CD8-positive, alpha-beta memory T cell (primary cell): ENCODE measurements at places on chromosomes 5 and 9.

GRCh38 chr5:170629566-170630175, 125.9 kb downstream of the KCNIP1 start:
- DNase-seq, result no peak

DNA sequence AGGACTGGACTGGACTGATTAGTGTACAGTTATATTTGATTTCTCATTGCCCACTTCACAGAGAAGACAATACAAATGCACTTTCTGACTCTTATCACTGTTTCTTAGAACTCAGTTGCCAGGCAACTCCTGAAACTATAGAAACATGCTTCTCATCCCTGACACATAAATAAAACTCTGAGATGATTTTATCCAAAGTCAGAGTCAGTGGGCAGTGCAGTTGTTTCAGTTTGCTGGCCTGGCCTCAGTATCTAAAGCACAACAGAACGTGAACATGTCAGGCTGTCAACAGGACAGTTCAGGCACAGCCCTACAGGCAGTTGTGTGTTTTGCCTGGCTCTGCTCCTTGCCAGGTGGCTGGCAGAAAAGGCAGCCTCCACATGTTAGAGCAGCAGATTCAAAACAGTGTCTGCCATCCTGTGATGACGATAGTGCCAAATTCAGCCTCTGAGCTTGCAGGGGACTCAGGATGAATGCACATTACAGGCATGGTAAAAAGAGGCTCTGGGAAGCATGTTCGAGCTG, 65.1 kb upstream of the CCDC152 start:
- DNase-seq, result no peak

- DNase-seq, result no peak
Measured at GRCh38 chr9:86405926-86406325, 51.7 kb upstream of the TUT7 start.

DNA sequence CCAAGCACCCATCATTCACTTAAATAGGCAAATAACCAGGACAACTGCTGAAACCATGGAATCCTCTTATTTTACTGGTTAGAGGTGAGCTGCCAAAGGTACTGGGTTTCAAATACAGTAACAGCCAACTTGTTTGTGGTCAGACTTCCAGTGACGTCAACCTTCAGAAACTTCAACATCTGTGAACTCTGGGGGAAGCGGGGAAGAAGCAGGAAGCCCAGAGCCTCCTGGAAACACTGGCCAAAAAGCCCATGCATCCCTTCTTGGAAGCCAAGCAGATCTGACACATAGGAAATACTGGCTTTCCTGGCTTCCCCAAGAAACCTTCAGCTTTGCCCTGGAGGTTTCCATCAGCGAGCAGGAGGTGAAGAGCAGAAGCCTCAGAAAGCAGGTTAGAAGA, 4.9 kb upstream of the FRRS1L start:
- DNase-seq, result no peak

DNA sequence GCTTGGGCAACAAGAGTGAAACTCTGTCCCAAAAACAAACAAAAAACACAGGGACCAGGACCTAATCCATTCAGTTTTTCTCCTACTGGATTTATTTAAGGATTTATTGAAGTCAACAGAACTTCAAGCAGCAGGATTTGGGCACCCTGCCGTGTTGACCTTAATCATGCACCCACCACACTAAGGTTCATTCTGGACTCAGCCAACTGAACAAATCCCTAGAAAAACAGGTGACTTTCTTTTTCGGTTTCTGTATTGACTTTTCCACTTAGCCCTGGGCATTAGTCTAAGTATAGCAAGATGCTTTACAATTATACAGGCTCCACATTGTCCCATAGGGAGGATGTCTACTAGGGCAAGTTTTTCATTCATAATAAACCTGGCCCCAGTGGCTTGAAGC, 30.0 kb downstream of the ZNF131 start:
- no peak for DNase-seq

DNA sequence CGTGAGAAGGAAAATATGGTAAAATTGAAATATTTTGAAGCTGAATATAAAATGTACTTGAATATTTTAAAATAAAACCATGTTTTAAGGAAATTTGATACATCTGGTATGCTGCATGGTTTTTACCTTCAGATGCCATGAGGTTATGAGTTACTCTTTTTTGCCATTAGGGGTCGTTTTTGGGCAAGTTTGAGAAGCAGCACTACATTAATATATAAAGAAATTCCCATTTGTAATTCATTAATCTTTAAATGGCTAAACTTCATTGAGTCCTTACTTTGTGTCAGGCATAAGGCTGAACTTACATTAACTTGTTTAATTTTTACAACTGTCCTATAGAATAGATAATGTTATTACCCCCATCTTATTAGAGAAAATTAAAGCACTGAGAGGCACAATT, 152.3 kb downstream of the KDM4C start:
- no peak for DNase-seq

DNA sequence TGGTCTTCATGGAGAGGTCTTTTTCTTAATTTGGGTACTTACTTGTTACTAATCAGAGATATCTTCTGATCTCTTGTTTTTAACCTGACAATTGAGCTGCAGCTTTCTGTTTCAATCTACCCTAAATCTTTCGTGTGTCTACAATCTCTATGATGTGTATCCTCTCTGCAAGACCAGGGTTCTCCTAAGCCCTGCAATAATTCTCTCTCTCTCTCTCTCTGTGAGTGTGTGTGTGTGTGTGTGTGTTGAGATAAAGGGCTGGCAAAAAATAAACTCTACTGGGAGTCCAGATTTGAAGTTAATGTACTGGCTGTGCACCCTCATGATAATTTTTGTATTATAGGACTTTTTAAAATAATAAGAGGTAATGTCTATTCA, 57.8 kb upstream of the FBXL7 start:
- no peak for DNase-seq

- DNase-seq, result no peak
Measured at GRCh38 chr5:67095346-67096171, 101.0 kb downstream of the CD180 start.

DNA sequence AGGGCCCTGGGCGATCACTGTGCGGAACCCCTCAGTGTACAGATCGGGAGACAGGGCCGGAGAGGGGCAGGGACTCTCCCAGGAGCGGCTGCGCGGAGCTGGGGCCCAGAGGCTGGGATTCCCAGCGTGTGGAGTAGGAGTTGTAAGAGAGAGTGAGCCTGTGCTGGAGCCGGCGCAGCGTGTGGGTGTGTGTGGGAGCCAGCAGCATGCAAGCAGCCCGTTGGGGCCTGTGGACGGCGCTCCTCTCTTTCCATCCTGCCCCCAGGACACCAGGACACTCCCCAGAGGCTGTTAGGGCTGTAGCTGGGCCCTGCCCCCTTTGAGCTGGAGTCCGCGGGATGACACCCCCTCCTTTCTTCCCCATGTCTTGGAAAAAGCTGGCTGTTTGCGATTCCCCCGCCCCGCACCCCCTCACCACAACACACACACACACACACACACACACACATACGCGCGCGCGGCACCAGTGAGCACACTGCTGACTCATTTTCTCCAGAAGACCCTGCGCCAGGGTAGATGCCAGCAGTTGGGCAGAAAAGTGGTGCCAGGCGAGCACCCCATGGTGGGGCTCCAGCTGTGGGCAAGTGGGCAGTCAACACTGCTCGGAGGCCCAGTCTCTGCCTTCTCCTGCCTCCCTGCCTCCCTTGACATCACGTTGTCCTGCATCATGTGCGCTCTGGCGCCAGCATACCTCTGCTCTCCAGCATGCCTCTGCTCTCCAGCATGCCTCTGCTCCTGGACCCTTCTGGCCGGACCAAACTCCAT, 1.5 kb downstream of the COL27A1 start:
- no peak for DNase-seq

DNA sequence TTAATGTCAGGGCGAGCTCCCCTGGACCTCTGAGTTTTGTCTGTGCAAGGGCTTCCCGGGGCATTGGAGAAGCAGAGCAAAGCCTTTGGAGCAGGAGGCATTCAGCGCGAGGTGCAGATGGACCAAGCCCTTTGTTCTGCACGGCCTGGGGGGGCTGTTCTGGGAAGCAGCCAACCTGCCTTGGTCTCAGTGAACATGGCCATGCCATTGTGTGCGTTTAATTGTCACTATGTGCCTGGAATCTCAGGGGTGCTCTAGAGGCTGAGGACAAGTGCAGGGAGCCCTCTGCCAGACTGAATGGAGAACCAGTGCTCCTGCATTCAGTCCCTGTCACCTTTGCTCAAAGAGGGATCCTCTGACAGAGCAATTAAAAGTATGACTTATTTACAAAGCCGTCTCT, 329.4 kb downstream of the IRX1 start:
- no peak for DNase-seq

DNA sequence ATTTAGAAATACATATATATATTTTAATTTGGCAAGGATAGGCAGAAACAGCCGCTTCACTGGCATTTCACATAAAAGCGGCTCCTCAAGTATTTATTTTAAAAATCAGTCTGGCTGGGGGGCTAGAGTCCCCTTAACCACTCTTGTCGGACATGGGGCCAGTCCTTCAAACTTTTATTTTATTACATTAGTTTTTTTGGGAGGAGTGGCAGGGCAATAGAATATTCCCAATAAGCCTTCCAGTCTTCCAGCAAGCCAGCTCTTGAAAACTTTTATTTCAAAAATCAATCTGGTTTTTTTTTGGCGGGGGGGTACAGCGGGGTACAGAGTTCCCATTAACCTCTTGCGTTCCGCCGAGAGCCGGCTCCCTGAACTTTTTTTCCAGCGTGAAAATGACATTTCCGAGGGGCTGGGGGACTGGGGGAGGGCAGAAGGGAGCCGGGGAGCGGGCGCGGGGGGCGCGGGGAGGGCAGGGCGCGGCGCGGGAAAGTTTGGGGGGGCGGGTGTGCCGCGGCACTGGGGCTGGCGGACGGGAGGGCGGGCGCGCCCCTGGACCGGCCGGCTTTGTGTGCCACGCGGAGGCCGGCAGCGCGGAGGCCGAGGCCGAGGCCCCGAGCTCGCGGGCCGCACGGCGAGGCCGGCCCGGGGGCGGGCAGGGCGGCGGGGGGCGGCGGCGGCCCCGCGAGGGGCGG, 504 bp upstream of the ZNF618 start:
- DNase-seq, result no peak

DNA sequence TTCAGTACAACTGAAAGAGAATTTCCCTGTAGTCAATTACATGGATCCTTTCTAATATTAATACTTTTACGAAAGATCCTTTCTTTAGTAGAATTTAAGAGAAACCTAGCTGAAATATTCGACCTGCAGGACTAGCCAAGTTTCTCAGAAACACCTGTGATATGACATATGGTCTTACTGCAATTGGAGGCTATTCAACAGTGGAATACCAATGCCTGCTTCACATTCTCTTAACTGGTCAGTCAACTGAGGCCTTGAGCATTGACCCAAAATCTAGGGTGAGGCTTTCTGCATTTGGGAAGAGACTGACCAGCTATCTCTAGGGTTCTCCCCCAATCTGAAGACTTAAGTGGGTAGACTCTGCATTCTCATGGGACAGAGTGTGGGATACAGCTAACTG, 12.3 kb downstream of the UBE2QL1 start:
- no peak for DNase-seq

DNA sequence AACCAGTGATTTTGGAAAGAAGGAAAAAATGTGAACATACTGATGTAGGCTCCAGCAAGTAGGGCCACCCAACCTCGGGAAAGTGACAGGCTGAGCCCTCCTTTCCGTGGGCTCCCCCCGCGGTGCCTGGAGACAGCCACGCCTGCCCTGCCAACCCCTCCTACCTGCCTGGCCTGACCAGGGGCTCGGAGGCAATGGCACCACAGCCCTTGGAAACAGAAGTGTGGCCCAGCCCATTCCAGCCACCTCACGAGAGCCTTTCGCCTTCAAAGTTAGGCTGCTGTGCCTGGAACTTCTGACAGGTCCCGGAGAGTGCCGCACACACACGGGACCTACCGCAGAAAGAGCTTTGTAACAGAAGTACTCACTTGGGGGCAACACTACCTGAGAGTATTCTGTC, 49.5 kb upstream of the LRRC14B start:
- DNase-seq, result no peak

DNA sequence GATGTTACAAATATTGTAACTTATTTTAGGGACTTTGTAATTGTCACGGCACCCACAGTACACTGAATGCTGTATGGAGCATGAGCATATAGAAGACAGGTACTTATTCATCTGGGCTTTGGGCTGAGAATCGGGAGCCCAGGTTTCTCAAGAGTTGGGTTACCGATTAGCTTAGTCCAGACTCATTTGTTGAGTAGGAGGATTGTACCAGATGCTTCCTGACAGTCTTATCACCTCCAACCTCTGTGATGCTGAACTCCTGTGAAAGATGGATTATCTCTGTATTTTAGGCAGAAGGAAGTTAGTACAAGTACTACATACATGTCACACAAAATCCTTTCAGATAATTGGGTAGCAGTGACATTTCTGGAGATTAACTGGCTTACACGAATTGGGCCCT, 79.2 kb downstream of the SV2C start:
- no peak for DNase-seq

- DNase-seq, result no peak
Measured at GRCh38 chr9:130635306-130635705, 29.1 kb upstream of the PRDM12 start.

- DNase-seq, result no peak
Measured at GRCh38 chr5:53882676-53883031, 322.2 kb downstream of the NDUFS4 start.

DNA sequence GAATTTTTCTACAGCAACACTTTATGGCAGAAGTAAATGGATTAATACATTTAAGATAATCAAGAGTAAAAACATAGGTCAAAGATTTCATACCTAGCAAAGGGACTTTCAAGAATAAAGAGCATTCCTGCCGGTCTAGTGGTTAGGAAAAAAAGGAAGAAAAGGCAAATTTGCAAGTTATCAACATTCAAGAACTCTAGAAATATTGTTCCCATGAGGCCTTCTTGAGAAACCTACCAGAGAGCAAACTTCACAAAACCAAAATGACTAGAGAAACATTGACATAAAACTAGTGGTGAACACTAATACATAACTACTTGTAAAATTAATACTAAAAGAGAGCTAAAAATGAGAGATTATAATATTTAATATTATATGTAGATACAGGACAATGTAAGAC, 320.2 kb upstream of the RGMB start:
- DNase-seq, result no peak

DNA sequence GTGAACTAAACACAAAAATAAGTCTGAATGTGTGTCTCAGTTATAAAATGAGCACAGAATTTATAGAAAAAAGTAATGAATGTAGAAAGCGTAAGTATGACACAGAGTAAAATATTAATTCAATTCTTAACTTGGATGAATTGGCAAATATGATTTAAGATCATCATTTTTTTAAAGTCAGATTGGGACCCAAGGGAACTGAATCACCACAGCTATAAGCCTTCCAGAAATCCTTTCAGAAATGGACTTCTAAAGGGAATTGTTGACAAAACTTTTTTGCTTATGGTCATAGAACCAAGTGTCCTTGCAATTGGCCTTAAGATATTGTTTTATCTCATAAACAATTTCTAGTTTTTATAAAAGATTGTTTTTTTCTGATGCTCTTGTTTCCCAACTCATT, 495.1 kb upstream of the DAB2 start:
- no peak for DNase-seq

GRCh38 chr5:146656703-146657102, 140.7 kb upstream of the GPR151 start:
- no peak for DNase-seq
